HCT116 (cell line): ENCODE measurements at places on chromosomes 7 and 10. TPM values are rescaled to one million over a fixed set of nuclear protein-coding genes. Genes with fewer than 3 reads are reported as not detected.

Gene ABCB4
- total RNA-seq, result not detected

Gene FKBP9
- total RNA-seq, result 85.6 TPM

Gene C10orf105
- total RNA-seq, result not detected

Gene OR6B1
- not detected for total RNA-seq

Gene SEC31B
- 30.9 TPM for total RNA-seq

Gene PRSS37
- not detected for total RNA-seq

- DNase-seq, result peak; percentile 41
Observed at GRCh38 chr10:92822964-92823363, 25.4 kb upstream of the EXOC6 start.

DNA sequence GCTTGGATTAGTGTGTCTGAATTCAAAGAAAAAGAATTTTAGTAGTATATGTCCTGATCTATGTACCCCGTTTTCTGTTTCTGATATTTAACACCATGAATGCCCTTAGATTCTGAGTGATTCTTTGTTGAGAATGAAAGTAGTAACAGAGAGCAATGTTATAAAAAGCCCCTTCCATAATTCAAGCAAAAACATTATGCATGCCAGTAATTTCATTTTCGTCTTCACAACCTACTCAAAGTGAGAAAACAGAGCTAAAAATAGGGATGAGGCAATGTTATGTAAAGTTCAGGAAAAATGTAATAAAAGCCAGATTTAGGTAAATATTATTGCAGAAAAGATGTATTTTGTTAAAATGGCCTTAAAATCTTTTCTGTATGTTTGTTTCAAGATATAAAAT, 28.1 kb downstream of the PTPRZ1 start:
- no peak for DNase-seq

DNA sequence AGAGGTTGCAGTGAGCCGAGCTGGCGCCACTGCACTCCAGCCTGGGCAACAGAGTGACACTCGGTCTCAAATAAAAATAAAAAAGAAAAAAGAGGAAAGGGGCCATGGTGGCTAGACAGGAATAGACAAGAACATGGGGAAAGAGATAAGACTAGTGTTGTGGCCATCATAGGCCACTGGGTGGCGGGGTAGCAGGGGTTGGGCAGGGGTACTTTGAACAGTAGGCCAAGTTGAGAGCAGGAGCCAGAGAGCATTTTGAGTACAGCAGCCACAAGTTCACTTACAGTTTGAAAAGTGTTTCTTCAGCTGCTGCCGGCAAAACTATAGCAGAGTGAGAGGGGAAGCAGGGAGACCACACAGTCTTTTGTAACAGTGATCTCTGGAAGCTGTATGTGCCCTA, 656.0 kb downstream of the CNTNAP2 start:
- DNase-seq, result no peak

DNA sequence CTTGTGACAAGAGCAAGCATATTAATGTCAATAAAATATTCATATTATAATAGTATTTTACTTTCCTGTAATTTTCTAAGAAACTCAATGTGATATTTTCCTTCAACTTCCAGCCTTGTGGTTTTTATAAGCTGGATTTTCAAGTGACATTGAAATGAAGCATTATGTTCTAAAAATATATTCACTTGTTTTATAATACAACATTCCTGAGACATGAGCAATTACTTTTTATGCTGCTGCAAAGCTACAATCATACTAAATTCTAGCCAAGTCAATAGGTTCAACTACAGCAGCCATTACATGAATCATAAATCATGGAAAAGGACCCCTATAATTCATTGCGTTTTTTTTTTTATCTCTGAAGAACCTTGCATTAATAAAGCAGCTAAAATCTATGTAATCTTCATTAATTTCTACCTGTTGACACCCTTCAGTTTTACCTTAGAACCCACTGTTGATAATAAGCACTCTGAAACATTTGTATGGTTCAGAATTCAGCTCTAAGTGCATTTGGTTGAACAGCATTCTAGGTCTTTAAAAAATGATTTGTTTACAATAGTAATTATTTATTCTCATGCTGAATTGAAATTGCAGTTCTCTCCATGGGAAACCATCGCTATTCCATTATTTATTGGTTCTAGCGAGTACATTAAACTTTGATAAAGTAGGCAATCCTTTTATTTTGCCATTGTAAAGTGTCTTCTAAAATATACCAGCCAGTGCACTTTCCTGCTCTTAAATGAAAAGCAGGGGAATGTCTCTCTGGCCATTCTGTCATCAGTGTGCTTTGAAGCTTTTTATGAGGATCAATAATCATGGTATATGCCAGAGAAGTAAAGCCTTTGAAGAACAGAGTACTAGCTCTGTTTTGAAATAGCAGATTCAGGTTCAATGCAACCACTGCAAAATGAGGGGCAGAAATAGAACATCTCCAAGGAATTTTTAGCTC, 132.6 kb downstream of the GNAT3 start:
- DNase-seq, result no peak

DNA sequence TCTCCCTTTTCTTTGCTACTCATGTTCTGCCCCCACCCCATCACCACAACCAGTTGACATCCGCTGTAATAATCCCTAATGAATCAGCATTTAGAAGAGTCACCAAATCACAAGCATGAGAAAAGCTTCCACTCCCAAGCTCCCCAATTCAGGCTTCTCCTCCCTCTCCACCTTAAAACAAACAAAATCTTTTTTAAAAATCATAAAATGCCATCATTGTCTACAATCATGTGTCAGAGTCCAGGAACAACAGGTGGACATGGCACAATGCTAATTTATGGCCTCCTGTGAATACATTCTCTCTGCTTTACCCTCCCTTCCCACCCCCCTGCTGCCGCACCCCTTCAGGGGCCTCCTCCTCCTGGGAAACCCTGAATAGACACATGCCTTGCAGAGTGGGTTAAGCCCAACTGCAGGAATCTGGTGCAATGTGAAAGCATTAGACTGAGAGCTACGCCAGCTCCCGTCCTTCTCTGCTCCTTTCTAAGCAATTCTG, 3.7 kb downstream of the LRRC4 start:
- DNase-seq, result no peak

- DNase-seq, result no peak
Observed at GRCh38 chr7:35371221-35371620, 117.3 kb upstream of the TBX20 start.

DNA sequence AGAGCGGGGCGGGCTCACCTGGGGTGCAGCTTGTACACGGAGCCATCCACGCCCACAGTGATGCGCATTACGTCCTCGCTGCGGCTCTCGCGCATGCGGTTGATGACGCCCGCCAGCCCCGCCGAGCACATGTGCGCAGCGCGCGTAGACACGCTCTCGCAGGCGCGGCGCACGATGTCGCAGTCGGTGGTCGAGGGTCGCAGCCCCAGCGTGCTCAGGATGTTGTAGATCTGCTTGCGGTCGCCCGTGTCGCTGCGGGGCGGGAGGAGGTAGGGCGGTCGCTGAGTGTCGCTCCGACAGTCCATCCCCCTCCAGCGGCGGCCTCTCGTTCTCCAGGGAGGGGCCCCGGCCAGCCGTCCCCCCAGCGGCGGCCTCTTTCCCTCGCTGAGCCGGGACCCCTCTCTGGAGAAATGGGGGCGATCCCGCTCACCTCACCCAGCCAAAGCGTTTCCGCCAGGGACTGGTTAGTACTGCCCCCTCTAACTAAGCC, 4.4 kb upstream of the MYL7 start:
- DNase-seq, result no peak

DNA sequence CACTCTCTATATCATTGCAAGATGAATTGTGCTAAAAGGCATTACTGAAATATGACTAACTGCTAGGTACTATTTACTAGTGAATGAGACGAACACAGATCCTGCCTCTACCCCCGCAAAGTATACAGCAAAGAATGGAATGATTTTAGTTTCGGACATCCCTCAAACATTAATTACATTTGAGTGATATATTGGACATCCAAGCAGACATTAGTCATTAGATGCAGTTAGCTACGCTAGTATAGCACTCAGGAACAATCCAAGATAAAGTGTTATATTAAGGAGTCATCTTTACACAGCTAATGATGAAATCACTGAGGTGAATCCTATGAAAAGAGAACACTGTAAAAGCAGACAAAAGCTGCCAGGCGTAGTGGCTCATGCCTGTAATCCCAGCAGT, 7.3 kb upstream of the TAF3 start:
- no peak for DNase-seq

GRCh38 chr7:151876899-151877777, at the start of gene PRKAG2:
TSS of gene PRKAG2 (minus strand) at chr7:151877115. CDS start at chr7:151876620, 495 bp downstream.
- no peak for DNase-seq

DNA sequence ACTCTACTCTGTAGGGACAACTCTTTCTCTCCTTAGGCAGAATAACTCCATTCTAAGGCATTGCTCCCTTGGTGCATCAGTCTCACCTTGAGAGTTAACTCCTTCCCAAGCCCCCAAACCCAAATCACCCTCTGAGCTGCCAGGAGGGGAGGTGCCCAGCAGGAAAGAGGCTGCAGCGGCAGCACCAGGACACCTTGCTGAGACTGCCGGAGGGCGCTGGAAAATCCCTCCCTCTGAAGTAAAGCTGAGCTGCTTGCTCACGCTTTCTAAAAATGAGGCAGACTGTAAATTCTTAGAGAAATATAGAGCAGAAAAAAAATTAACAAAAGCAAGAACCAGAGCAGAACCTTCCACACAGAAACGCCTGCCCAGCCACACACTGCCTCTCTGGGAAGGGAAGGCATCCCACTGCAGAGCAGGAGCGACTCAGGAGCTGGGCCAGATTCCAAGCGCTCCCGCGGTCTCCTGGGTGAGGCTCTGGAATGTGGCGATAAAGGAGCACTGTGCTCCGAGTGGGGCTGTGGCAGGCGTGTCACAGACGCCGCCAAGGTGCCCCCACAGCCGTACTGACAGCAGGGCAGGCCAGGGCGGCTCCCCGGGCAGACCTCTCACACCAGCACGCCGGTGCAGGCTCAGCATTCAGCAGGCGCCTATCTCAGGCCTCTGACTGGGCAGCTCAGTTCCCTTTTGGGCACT, 202.1 kb downstream of the TNS3 start:
- peak; percentile 45 for DNase-seq

DNA sequence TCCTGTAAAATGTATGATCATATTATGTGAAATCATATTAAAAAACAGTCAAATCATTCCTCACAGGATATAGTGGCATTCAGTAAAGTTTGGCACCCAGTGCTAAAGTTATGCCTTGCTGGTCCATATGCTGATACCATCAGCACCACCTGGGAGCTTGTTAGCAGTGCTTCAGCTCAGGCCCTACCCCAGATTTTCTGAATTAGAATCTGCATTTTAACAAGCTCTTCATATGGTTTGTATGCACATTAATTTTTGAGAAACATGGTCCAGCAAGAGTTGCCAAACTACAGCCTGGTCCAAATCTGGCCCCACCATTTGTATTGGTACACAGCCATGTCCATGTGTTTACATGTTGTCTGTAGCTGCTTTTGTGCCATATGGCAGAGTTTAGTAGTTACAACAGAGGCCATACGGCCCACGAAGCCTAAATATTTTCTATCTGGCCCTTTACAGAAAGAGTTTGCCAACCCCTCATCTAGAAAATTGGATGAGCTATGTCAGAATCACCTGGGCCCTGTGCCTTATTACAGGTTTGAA, 30.1 kb downstream of the RAB18 start:
- no peak for DNase-seq

DNA sequence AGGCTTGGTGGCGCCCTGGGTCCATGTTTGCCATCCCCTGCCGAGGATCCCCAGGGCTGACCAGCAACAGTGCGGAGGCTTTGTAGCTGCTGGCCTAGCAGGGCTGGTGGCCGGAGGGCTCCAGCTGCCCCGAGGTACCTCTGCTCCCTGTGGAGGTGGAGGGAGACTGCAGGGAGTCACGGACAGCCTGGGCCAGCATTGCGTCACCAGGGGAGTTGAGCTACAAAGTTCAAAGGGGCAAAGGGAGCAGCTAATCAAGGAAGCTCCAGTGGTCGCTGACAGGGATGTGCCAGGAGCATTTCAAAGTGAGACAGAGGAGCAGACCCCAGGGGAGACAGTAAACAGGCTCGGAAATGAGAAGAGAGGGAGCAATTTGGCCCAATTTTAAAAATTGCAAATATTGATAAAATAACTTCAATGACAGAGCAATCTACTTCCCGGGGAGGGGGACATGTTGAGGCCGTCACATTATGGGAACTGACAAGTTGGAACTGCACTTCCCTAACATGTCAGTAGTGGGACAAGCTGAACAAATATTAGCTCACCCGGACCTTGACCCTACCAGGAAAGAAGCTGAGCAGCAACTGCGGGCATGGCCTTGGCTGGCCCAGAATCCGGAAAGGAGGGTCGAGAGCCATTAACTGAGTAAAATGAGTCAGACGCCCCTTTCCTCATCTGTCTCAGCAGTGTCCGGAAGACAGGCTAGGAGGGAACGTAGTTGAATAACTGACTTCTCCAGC, 39.4 kb downstream of the BTBD16 start:
- no peak for DNase-seq

GRCh38 chr7:133861876-133862275, 265.3 kb upstream of the LRGUK start:
- no peak for DNase-seq

GRCh38 chr10:119725828-119726675, at the start of gene INPP5F:
TSS of gene INPP5F (plus strand) at chr10:119726050. CDS start at chr10:119726263, 213 bp downstream.
- DNase-seq, result peak; percentile 97

DNA sequence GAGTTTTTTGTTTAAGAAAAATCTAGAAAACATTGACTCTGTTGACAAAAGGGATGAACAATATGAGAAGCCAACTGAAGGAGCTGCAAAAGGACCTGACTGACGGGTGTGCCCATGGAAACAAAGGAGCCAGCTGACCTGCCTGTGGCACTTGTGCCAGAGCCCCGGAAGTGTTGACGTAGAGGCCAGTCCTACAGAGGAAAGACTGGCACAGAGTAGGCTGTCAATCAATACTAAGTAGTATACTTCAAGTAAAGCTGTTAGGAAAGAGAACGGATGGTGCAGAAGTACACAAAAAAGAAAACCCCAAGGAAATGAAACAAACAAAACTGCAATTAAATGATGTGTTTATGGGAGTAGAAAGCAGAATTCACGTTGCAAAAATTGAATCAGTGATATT, 19.0 kb upstream of the ABI1 start:
- DNase-seq, result no peak
